ENCODE measurements at places on chromosomes 3 and 15.

GRCh38 chr3:115651599-115651998 lies 28.3 kb downstream of the GAP43 start:
- no peak for DNase-seq

- peak; percentile 32 for DNase-seq
Observed at GRCh38 chr3:109643590-109643989, 306.2 kb upstream of the DPPA4 start.

GRCh38 chr3:59709702-59710553 lies 660.1 kb upstream of the CFAP20DC start:
- no peak for DNase-seq

DNA sequence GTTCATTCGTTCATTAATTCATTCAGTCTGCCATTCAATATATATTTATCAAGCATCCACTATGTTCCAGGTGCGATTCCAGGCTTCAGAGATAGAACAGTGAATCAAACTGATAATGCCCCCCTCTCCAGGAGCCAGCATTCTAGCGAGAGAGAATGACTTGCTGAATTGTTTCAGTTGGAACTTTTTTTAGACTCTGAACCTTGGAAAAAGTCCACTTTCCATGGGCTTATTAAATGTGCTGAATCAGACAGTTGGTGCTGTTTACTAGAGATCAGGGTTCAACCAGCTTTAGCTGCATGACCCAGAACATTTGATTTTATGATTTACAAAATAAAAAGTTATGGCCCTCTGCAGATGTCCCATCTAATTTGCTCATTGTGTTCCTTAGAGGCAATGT lies 213.2 kb downstream of the THSD4 start:
- DNase-seq: no peak

GRCh38 chr3:10244009-10244408 lies 4.2 kb upstream of the TATDN2 start:
- no peak for DNase-seq

DNA sequence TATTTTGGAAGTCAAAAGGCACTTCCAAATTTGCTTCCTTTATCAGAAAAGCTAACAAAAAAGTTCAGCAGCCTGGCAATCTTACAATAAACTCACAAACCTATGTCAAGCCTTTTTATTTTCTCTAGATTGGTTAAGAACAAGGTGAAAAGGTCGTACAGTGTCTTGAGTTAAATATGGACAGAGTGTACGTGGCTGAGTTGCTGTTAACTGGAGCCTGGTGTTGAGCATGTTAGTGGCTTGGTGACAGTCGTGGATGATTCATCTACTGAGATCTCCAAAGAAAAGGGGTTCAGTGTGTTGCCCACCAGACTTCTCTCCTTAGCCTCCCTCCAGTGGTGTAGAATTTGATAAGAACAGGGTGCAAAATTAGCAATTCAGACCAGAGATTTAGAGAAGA lies 89.7 kb downstream of the SSR3 start:
- DNase-seq: no peak

- DNase-seq: no peak
Observed at GRCh38 chr3:47635536-47635935, 56.9 kb upstream of the CSPG5 start.

DNA sequence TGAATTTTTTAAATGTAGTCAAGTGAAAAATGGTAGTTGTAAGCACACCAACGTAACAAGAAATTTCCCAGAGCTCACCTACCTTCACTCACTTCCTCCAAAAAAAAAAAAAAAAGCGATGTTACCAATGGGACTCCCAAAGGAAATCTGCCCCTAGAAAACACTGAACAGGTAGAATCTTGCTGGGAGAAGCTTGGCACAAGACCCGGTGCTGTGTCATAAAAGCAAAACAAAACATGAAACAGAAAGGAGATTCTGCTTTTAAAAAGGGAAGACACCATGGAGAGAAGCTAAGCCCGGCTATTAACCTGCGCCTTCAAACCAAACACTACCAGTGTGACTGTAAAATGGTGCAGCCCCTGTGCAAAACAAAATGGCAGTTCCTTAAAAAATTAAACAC lies 40.5 kb downstream of the PGPEP1L start:
- DNase-seq: no peak

DNA sequence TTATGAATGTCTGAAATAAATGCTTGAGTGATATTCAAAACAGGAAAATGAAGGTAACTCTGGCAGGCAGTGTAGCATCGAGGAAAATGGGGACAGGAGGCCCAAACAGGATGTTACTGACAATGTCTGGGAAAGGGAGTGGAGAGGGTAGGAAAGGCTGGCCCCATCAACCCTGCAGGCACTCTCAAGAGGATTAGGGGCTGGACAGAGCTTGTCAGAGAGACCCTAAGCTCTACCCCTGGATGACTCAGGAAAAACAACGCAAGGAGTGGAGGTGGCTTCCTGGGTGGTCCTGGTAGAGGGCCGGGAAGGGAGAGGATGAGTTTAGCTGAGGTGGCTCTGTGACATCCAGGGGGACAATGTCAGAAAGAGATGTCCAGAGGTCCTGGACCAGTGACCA lies 106.0 kb downstream of the RYK start:
- no peak for DNase-seq

DNA sequence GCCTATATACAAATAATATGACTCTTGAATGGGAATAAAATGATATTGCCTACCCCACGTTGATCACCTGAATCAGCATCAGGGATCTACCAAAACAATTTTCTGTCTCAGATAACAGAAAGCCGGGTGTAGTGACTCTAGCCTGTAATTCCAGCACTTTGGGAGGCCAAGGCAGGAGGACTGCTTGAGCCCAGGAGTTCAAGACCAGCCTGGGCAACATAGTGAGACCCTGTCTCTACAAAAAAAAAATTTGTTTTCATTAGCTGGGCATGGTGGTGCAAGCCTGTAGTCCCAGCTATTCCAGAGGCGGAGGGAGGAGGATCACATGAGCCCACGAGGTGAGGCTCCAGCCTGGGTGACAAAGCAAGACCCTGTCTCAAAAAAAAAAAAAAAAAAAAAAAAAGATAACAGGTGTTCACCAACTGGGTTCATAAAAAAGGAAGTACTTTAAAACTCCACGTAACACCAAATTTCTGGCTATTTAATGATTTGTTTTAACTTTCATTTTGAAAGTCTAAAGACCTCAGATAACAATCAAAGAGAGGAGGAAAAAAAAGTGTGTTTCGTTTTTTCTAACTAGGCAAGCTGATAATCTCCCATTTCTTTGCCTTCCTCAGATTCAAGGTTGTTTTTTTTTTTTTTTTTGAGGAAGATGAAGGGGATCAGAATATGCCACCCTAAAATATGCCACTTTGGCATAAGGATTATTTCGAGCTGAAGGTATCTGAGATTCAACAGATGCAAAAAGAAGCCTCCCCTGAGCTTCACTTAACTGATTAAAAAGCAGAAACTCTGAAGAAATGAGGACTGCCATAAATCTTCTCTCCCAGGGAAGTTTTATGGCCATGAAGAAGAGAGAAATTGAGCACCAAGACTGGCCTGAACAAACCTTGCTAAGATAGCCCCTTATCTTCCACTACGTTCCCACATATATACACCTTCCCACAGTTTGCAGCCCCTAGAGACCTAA lies 44.1 kb downstream of the TRANK1 start:
- DNase-seq: no peak

- no peak for DNase-seq
Observed at GRCh38 chr15:99564221-99565048, 1.3 kb upstream of the MEF2A start.

- no peak for DNase-seq
Observed at GRCh38 chr3:144341471-144341870, 369.8 kb downstream of the DIPK2A start.

DNA sequence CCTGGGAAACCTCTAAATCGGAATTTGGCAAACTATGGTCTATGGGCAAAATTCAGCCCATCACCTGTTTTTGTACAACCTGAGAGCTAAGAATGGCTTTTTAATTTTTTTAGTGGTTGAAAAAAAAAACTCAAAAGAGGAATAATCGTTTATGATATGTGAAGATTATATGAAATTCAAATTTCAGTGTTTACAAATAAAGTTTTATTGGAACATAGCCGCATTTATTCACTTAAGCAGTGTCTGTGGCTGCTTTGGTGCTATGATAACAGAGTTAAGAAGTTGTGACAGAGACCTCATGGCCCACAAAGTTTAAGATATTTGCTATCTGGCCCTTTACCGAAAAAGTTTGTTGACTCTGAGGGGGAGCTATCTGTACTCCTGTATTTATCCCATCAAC lies 36.4 kb upstream of the LACTB start:
- no peak for DNase-seq

DNA sequence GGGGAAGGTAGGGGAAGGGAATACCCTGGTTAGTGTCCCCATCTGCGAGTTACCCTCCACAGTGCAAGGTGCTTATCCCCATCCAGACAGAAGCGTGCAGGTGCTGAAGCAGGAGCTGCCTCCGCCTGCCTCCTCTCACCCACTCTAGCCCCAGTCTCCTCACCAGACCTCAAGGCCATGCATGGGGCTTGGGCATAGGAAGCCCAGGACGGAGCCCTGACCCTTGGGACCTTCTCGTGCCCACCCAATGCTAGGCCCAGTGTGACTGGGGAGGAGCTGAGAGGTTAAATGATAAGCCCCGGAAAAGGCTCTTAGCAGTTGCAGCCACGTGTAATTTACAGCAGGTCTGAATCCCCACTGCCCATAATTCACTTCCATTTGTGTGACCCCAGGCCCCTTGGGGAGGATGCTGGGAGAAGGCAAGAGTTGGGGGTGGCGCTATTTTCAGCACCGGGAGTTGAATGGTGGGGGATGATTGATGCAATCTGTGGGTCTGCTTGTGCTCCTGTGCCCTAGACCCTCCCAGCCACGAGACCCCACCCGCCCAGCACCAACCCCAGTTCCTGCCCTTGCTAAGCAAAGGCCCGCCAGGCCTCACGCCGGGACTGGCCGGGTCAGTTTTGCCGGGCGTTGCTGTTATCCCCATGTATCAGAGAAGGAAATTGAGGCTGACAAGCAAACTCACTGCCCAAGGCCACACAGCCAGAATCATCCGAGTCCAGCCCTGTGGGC lies 14.5 kb upstream of the PLXND1 start:
- DNase-seq: no peak

DNA sequence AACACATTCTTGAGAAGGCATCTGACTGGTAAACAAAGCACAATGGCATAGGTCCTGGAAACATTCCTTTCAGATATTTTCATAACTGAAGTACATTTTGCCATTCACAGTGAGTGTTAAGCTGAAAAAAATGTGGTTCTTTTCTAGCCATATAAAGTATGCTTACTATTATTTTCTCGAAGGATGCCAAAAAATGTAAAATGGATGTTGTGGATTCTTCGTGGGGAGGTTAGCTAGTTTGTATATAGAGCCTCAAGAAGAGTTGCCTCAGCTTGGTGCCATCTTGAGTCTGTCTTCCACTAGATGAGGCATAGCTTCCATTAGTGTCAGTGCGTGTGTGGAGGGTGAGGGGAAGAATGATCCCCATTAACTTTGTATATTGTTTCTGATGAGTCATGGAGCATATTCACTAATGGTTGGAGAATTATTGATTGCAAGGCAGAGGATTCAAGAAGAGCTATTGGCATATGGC lies 4.1 kb downstream of the MBNL1 start:
- DNase-seq: no peak

Measured in HTR-8/SVneo (cell line).